ENCODE measurements at places on chromosomes 5 and 9.

DNA sequence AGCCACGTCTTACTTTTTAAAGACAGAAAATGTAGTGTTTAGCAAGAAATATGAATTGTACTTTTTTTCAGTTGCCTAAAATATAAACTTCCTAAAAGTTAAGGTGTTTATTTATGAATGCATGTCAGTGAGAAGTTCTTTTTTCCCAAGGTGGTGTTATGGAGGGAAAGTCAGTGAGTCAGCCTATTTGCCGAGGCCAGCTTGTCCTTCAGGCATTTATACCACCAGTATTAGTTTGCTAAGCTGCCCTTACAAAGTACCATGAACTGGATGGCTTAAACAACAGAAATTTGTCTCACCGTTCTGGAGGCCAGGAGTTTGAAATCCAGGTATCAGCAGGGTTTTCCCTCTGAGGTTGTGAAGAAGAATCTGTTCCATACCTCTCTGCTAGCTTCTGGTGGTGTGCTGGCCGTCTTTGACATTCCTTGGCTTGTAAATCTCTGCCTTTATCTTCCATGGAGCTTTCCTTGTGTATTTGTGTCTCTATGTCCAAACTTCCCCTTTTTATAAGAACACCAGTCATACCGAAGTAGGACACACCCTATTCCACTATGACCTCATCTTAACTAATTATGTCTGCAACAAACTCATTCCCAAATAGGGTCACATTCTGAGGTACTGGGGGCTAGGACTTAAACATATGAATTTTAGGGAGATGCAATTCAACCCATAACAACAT, 38.4 kb downstream of the PRKACG start:
- no peak for DNase-seq

DNA sequence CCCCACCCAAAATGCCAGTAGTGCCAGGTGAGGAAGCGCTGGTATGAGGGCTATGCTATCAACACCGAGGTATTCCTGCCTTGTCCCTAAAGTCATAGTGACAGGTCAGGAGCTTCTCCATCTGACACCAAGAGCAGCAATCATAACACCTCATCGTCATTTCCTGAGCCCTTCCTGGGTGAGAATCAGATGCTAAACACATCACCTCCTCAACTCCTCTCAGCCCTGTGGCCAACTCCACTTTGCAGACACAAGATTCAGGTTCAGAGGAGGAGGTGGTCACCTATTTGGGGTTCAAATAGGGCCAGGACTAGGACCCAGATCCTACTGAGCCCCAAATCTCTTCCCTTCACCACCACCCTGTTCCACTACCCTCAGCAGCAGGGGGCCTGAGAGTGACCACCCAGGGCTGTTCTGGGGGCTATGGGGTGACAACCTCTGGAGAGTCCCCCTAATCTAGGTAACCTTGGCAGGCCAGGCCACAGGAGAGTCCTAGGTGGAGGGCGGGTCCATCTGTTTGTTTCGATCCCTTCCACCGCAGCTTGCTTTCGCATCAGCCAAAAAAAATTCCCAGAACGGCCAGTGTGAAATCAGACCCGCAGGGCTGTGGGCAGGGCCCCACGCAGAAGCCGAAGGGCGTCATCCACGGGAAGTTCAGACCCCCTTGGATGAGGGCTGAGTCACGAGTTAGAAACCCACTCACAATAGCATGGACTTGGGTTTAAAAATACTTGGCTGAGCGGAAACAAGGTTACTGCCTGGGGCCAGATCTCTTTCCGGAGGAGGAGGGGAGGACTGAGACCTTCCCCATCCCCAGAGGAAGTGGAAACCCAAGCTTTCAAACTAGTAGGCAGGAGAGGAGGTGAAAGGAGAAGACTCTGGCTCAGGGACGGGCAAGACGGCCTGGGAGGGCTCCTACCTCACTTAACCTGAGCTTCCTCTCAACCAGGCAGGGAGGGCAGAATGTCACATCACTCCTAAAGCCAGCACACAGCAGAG, 8.7 kb downstream of the STK10 start:
- peak; percentile 69 for DNase-seq

DNA sequence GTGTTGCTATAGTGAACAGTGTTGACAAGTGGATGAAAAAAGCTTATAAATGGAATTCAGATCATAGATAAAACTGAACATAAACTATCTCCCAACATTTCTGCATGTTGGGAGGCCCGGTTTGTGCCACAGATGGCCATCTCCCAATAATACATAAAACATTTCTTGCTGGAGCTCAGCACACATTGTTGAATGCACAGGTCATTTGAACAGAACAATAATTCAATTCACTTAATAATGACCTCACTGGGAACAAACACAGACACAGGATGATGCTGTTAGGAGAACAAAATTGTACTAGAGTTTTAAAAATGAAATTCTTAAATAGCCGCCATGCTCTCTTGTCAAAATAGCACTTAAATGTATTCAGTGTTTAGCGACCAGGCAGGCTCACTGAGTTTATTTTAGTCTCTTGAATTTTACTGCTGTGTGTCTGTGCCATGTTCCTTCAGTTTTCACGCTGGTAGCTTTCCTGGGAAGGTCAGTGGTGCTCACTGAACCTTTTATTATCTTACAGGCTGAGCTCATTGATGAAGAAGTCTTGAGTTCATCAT, 85.0 kb upstream of the SSBP2 start:
- DNase-seq = no peak

DNA sequence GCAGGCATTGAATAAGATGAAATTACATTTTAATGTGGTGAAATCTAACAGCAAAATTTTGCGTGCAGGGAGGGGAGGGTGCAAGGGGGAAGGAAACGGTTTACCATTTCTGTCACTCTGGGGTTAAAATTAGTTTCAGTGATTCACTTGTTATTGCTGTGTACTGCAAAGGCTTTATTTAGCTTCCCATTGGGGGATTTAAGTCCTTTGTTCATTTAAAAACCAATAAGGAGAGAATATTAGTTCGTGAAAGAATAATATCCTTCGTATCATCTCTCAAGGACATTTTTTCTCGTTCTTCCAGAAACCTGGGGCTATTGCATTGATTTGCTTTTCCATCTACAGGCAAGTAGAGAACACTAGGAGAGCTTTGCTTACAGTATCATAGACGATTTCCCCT, 667.8 kb upstream of the RGMB start:
- DNase-seq = no peak

DNA sequence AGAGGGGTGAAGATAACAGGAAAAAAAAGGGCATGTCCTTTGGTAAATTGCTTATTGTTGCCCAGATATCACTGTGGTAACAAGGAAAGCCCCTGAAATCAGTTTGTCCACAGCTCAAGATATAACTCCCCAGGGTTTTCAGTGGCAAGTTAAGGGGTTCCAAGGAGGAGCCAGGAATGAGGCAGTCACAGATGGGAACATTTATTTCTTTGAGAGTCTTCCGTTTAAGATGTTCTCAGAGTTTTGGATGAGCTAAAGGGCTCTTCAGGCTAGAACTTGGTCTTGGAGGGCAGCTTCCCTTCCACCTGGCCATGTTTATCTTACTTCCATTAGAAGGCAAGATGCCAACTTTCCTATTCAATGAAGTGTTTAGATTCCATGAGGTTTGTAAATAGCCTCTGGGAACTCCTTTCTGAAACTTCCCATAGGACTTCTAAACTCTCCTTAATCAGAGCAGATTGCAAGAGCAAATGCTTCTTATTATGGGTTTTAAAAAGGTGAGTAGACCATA, 277.6 kb upstream of the TNC start:
- DNase-seq = no peak

DNA sequence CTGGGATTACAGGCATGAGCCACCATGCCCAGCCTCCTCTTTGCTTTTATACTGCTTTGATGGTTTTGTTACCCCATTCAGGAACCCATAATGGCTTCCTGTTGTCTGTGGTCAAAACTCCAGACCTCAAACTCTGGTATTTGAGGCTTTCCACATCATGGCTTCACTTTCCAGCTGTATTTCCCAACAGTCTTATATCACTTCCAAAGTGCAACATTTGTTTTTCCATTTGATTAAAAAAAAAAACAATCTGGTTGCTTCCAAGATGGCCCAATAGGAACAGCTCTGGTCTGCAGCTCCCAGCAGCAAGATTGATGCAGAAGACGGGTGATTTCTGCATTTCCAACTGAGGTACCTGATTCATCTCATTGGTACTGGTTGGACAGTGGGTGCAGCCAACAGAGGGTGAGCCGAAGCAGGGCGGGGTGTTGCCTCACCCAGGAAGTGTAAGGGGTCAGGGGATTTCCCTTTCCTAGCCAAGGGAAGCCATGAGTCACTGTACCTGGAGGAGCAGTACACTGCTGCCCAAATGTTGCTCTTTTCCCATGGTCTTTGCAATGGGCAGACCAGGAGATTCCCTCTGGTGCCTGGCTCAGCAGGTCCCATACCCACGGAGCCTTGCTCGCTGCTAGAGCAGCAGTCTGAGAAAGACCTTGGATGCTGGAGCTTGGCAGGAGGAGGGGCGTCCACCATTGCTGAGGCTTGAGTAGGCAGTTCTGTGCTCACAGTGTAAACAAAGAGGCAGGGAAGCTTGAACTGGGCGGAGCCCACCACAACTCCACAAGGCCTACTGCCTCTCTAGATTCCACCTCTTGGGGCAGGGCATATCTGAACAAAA, 458.4 kb downstream of the KDM4C start:
- peak; percentile 69 for DNase-seq

DNA sequence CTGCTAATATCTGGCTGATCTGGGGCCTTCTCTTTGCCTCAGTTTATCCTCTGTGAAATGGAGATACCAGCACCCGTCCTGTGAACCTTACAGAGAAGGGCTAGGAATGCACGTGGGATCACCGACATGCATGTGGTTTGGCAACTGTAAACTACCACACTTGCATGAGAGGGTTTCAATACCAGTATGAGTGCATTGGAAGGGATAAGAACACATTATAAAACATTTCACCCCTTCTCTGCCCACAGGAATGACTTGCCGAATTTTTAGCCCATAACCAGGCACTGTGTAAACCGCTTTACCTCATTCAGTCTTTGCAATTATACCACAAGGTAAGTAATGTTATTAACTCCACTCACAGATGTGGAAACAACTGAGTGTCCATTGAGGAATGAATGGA, 8.9 kb upstream of the RAB14 start:
- no peak for DNase-seq

GRCh38 chr5:159059722-159060121, 40.0 kb downstream of the EBF1 start:
- no peak for DNase-seq

GRCh38 chr9:68480807-68481206, 59.9 kb downstream of the TMEM252 start:
- no peak for DNase-seq

- DNase-seq = no peak
These were observed 412.2 kb upstream of the CDH9 start for GRCh38 chr5:27450607-27451006.

DNA sequence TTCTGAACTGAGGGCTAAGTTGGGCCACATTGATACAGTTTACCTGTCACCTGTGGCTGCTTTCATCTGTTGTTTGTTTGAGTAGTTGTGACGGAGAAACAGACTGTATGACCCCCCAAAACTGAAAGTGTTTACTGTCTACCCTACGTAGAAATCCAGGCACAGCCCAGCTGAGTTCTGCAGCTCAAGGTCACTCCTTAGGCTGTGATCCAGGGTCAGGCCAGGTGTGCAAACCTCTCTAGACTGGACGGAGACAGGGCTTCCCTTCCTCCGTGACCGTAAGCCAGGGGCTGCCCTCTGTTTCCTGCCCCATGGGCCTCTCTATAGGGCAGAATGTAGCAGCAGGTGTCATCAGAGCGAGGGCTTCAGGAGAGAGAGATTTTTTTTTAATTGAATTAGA, 207.9 kb upstream of the OTULINL start:
- DNase-seq = no peak

- no peak for DNase-seq
These were observed 865.4 kb downstream of the MAT2B start for GRCh38 chr5:164370841-164371240.

GRCh38 chr9:132023419-132024180, 56.1 kb downstream of the MED27 start:
- DNase-seq = no peak

DNA sequence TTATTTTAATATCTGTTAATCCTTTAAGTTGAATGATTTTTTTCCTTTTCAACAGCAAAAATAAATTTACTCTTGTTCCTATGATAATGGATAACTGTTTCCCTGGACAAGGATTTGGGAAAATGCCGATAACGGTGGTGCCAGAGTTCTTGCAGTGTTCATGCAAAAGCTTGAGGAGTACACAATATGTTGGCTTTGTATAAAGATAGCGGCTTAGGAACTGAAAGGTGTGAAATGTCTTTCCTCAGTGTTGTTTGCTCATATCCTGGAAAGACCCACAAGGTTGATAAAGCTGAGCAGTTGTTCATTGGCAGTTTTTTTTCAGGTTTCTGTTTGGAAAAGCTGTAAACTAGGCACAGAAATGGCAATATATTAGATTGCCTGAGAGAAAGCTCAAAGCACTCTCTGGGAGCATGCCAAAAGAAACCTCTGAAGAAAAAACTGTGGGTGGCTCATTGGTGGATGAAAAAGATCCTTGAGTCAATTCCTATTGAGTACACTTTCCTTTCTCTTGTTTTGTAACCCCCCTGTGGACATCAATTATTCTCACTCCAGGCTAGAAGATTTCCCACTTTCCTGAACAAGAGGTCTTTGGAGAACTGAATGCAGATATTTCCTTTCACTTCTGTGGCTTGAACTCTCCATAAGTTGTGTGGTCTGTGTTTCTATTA, 117.2 kb upstream of the RGMB start:
- no peak for DNase-seq

DNA sequence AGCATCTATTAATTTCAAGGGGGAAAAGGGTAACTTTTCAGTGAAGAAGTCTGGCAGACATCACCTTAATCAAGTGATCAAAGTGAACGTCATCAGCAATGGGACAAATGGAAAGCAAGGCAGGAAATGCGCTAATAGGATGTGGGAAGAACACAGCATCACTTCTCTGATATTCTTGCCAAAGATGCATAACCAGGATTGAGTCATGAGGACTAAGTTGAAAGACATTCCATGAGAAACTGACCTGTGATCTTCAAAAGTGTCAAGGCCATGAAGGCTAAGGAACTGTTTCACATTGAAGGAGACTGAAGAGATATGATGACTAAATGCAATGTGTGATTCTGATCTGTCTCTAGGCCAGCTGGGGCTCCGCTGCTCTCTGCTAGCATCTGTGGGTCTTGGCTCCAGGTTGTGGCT, 92.9 kb downstream of the NDFIP1 start:
- DNase-seq = no peak

- DNase-seq = no peak
These were observed 24.2 kb downstream of the FBN2 start for GRCh38 chr5:128513806-128514205.

- no peak for DNase-seq
These were observed 762.8 kb upstream of the GRAMD2B start for GRCh38 chr5:125660231-125660895.

GRCh38 chr9:122090981-122091380, 2.1 kb downstream of the TTLL11 start:
- no peak for DNase-seq

- DNase-seq = peak; percentile 52
These were observed 3.4 kb upstream of the CNTRL start for GRCh38 chr9:121071370-121071755.

- no peak for DNase-seq
These were observed 292.7 kb downstream of the RAB3C start for GRCh38 chr5:58875599-58875998.

- DNase-seq = peak; percentile 60
These were observed 97.5 kb downstream of the COL5A1 start for GRCh38 chr9:134738869-134739659.

GRCh38 chr5:172607213-172607793, 33.8 kb upstream of the NEURL1B start:
- no peak for DNase-seq
